ENCODE measurements at places on chromosomes 2 and 18.

DNA sequence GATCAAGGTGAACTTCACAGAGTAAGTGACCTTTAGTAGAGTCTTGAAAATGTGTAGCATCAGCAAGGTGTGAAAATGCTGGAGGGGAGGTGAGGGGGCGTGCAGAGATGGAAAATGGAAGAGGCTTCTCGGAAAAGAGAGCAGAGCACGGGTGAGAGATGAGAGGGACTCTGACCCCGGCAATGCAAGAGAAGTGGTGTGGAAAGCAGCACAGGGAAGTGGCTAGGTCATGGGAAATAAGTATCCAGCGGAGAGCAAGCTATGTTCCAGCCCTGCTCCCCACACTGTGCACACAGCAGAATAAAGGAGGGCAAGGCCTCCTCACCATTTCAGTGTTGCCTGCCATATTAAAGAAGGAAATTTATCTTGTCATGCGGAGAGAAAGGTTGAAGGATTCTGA, 241.7 kb upstream of the DOK6 start:
- no peak for DNase-seq

- no peak for DNase-seq
These were observed 51.8 kb downstream of the AKAIN1 start for GRCh38 chr18:5145168-5145825.

DNA sequence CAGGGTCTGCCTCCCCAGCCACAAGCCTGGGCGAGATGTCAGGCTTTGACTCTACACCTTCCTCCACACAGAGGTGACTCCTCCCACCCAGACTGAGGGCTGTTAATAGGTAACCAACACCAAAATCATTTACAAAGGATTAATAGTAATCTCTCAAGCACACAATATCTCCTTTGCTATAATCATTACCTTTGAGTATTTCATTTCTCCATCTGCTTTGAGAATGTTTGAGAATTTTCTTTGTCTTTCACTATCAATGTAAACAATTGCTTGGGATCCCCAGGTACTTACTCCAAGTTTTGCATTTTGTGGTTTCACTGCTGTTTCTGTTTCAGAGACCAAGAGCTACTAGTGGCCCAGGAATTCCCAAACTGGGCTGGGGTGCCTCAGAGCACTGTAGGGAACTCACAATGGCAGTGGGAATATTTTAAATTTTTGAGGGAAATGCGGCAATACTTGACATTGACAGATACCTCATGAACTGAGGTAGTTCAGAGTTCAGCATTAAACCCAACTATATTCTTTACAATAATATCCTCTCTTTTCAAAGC, 166.4 kb upstream of the MGAT5 start:
- peak; percentile 88 for DNase-seq

DNA sequence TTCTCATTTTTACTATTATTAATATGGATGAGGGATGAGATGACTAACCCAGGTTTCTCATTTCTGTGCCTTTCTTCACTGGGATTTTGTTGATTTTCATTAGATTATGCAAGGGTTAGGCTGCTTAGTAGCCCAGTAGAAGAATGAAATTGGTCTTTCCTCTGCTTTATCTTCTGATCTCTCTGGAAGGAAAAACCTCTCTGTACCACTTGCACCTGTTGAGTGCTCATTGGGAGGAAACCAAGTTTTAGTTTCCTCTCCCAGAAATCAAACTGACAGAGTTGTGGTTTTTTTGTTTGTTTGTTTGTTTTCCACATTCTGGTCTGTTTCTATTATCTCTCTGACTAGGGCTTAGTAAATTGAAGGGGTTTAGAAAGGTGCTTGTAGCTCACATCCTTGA, 60.8 kb downstream of the KIAA1328 start:
- no peak for DNase-seq

DNA sequence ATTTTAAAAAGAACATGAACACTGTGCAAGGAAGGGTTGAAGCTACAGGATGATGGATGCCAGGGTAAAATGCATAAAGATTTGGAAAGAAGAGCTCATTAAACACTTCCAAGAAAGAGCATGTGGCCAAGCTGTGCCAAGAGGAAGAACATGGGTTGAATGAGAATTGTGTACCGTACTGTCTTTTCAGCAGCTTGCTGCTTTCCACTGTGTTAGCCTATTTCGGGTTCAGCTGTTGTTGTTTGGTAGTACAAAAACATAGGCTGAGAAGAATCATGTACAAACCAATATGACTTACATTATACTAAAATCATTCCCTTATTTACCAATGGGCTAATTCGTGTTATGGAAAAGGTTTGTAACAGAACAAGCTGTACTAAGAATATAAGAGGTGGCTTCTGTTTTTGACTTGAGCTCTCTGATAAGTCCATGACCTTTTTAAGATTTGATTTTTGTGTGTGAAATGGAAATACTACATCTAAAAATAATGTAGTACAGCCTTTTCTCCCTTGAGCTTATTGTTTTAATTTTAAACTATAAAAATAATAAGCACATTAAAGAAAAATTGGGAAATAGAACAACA, 188.3 kb upstream of the STON1 start:
- no peak for DNase-seq

- no peak for DNase-seq
These were observed 18.6 kb downstream of the THNSL2 start for GRCh38 chr2:88188748-88189147.
